GM23338 (cell line): ENCODE measurements at places on chromosomes 7 and 10.

DNA sequence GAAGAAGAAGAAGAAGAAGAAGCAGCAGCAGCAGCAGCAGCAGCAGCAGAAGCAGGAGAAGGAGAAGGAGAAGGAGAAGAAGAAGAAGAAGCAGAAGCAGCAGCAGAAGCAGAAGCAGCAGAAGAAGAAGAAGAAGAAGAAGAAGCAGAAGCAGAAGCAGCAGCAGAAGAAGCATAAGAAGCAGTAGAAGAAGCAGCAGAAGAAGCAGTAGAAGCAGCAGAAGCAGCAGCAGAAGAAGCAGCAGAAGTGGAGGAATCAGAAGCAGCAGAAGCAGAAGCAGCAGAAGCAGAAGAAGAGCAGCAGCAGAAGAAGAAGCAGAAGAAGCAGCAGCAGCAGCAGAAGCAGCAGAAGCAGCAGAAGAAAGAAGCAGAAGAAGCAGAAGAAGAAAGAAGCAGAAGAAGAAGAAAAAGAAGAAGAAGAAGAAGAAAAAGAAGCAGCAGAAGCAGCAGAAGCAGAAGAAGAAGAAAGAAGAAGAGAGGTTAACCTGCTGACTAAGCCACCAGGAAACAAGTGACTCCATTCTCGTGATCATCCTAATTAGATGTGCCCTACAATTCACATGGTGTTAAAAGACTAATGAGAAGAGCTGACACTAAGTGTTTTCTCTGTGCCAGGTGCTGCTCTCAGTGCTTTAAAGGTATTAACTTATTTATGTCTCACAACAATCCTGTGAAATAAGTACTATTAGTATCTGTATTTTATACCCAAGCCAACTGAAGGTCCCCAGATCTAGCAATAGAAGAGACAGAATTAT, 11.6 kb downstream of the CDNF start:
- DNase-seq, result no peak

GRCh38 chr7:7761340-7761973, 43.0 kb upstream of the RPA3 start:
- DNase-seq, result no peak

DNA sequence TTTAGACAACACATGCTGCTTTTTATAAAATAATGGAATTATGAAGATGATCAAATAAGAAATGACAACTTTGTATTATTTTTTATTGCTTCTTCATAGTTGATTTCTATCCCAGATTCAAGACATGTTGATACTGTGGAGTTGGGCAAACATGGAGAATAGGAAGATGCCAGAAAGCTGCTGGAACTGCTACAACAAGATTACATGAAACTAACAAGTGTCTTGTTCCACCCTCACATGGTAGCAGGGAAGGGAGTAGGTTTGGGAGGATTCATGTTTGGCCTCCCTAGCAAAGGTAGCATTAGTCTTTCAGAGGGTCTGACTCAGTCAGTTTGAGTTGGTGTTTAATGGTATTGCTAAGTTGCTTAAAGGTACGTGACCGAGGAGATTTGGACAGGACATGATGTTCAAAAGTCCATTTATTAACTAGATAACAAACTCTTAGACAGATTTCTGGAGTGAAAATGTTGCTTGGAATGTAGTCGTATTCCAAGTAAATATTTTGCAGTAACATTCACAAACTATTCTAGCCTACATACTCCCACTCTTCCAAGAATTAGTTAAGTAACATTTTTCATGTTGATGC, 33.1 kb downstream of the PRR15 start:
- DNase-seq, result no peak

DNA sequence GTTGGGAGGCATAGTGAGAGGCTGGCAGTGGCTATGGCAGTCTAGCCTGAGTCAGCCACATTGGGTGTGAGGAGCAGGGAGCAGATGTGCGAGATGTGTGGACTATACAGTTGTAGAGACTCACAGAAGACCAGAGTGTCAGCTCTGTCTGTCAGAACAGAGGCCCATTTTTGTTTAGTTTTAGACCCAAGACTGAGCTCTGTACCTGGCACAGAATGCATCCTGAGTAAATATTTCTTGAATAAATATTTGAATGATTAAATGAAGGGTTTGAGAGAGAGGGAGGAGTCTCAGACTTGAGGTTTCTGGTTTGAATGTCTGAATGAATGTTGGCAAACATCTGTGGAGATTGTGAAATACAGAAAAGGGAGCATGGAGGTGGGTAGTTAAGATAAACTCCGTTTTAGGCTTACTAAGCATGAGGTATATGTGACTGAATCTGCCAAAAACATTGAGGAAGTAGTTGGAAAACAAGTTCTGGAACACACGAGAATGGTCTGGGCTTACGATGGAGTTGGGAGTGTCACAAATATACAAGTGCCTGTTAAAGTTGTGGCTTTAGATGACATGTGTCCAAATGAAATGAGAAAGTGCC, 3.6 kb downstream of the SEC23IP start:
- DNase-seq, result no peak

- peak; percentile 91 for DNase-seq
Observed at GRCh38 chr10:130105724-130106123, 4.9 kb downstream of the C10orf143 start.

- no peak for DNase-seq
Observed at GRCh38 chr10:126734967-126735366, 64.5 kb upstream of the C10orf90 start.

- DNase-seq, result no peak
Observed at GRCh38 chr7:150402671-150403321, 23.7 kb downstream of the ZNF775 start.

DNA sequence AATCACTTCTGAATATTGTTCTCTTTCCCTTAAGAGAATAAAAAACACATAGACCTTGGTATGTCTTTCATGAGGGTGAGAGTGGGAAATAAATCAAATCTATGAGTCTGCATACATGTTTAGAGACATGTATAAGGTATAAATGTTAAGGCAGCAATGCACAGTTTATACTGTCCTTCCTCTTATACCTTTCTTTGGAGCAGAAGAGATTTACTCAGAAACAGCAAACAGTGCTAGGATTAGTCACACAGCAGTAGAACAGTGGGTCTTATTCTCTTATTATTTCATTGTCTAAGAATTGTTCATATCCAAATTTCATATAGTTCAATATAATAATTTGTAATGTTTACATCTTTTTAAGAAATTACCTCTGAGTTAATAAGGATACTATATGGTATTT, 126.7 kb upstream of the TMEM196 start:
- no peak for DNase-seq

- no peak for DNase-seq
Observed at GRCh38 chr10:79298403-79299244, 48.6 kb upstream of the PPIF start.

- no peak for DNase-seq
Observed at GRCh38 chr7:15485998-15486397, 75.8 kb downstream of the AGMO start.

- no peak for DNase-seq
Observed at GRCh38 chr10:71241114-71241829, 28.9 kb downstream of the UNC5B start.

DNA sequence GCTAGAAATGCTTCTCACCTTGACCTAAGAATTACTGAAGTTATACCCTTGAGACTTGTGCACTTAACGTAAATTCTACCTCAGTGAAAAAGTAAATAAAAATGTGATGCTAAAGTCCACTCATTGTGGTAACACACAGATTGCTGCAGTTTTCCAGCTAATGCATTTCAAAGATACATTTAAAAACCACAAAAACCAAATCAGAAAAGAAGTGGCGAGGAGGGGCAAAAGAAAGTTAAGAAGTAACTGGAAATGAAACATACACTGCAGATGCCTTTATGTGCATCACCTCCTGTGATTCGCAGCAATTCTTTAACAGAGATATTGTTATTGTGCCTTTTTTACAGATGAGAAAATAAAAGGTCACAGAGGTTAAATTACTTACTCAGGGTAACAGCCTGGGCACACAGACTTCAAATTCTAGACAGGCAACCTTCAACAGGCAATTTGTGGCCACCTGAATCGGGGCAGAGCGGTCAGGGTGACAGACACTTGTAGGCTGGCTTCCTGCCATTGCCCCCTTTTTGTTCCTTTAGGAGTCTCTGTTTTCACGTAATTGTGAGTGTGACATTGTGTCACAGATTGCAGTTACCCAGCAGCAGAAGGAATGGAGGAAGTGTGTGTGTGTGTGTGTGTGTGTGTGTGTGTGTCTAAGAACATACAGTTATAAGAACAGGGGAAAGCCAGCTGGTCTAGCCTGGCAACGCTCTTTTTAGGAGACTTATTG, 1.9 kb downstream of the WIPF3 start:
- DNase-seq, result no peak

DNA sequence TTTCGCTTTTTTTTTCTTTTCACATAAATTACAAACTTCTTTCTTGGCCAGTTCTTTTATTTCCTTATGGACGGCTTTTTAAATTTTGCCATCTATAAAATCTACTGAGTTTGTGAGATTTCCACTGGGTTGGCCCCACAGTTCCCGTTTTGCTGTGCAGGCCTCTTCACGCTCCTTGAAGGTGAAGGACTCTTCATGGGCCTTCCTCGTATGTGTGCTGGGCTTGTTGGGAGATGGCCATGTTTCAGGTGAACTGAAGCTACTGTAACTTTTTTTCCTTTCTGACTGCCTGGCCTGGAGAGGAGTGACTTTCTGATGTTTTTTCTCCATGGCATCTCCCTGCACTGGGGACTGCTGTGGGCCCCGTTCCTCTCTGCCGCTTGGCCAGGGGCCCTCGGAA, 262.4 kb downstream of the COBL start:
- no peak for DNase-seq

GRCh38 chr10:110399106-110399964, 94.6 kb upstream of the SMNDC1 start:
- no peak for DNase-seq

GRCh38 chr10:17867056-17867455, 57.9 kb downstream of the MRC1 start:
- DNase-seq, result no peak

DNA sequence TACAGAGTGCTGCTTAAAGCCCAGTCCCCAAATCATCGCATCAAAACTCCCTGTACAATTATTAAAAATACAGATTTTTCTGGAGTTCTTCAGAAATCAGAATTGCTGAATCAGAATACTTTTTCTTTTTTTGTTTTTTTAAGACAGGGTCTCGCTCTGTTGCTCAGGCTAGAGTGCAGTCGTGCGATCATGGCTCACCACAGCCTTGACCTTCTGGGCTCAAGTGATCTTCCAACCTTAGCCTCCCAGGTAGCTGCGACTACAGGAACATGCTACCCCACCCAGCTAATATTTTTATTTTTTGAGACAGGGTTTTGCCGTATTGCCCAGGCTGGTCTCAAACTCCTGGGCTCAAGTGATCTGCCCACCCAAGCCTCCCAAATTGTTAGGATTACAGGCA, 3.9 kb downstream of the BBIP1 start:
- no peak for DNase-seq

DNA sequence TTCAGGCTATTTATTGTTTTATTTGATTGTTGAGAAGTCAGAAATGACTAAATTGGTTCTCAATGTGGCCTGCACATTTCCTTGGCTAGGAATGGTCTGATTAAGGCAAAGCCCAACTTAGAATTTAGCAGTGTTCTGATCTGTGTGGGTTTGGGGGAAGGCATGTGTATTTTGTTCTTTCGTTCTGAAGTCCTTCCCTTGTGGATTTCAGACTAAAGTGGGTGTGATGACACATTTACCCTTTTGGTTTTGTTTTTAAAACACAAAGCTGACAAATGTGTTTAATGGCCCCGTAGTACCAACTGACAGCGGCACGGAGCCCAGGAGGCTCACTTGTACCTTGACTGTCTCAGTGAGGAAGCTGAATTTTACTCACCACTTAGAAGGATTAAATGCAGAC, 452.3 kb upstream of the GALNT17 start:
- DNase-seq, result no peak

- DNase-seq, result no peak
Observed at GRCh38 chr7:38186593-38187314, 8.7 kb downstream of the STARD3NL start.

DNA sequence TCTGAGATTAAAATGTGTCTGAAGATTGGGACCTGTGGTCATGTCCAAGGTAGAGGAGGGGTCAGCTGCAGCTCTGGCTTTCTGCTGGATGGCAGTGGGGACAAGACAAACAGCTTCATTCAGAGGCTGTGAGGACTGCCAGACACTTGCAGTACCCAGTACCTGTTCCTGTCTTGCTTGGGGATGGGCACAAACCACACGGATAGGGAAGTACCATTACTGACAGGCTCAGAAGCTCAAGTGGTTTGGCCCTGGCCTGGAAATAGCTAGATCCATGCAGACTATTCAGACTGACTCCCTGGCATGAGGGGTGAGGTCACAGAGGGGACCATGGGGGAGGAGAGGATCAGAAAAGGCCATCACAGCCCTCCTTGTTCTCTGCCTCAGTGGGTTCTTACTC, 56.0 kb upstream of the COMTD1 start:
- no peak for DNase-seq
